ENCODE measurements at places on chromosomes 11 and 22.
A peak's percentile ranks its signal among the peaks of the same experiment; 100 is the strongest.

GRCh38 chr11:127709960-127710359, 709.4 kb upstream of the KIRREL3 start:
- DNase-seq: no peak

DNA sequence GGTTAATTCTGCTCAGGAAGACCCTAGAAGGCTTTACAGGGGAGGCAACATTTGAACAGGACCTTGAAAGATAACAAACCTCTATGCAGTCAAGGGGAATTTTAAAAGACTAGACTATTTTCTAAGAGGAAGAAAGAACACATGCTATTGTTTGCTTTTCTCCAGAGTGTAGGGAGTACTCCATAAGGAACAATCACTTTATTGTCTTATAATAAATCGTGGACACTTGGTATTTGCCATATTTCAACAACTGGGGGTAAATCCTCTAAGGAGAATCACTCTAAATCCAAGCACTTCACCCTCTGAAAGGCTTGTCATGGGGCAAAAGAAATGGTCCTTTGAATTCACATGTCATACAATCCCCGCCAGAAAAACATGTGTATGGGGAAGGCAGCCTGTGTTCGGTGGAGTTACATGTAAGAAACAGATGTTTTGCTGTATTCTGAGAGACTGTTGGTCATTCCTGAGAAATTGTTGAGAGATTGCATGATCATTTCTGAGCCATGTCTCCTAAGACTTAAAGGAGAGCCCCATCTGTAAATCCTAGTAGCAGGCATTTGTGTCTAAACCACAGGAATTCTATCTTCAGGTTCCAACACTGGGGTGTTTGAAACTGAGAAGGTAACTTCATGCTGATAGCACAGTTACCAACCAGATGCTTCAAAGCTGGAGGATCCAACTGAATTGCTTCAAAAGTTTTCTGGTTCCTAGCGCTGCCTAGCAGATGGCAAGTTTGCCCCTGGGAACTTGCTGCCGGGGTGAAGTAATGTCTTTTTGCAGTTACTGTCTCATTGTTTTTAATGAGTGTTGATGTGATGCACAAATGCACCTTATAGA, 66.8 kb downstream of the FZD4 start:
- DNase-seq: peak; percentile 27

GRCh38 chr11:11396301-11397035, 43.4 kb upstream of the CSNK2A3 start:
- no peak for DNase-seq

- no peak for DNase-seq
These were observed 82.2 kb downstream of the FLI1 start for GRCh38 chr11:128776069-128776423.

DNA sequence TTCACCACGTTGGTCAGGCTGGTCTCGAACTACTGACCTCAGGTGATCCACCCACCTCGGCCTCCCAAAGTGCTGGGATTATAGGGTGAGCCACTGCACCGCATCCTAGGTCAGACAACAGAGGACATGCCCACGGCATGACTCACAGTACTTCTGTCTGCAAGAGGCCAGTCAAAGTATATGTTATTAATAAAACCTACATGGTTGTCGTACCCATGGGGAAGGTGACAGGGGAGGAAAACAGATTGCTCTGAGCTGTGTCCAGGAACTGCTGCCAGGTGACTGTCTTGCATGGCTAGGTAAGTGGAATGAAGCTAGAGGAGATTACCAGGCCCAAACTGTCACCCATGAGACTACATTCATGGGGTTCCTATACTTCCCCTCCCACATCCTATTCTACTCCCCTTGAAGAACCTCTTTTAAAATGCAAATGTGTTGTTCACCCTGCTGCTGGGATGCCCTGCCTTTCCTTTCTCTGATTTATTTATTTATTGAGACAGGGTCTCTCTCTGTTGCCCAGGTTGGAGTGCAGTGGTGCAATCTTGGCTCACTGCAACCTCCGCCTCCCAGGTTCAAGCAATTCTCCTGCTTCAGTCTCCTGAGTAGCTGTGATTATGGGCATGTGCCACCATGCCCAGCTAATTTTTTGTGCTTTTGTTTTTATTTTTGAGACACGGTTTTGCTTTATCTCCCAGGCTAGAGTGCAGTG, 2.0 kb upstream of the NLRX1 start:
- DNase-seq: no peak

DNA sequence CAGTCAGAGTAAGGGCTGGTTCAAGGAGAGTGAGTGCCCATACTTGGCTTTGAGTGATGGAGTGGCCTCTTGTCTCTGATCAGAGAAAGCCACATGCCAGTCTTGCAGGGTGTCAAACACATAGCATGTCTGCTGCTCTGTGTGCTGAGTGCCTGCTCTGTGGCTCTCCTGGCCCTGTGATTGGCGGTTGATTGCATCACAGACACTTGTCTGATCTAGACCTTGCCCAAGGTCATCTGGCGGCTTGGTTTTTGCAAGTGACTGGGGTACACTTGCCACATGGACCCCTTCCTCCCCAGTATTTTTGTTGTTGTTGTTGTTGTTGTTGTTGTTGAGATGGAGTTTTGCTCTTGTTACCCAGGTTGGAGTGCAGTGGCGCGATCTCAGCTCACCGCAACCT, 10.3 kb downstream of the OSBP2 start:
- DNase-seq: no peak

DNA sequence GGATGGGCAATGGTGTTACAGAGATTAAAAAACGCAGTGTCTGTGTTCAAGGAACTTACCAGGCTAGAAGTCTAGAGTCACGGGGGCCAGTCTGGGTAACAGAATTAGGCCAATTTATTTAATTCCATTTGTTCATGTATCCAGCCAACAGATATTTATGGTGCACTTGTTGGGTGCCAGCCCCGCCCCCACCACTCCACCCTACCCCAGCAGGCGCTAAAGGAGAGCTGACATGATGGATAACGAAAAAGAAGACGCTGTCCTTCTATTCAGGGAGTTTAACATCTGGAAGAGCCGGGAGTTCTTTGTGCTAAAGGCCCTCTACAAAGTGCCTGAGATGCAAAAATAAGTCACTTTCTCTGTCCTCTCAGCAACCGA, 1.1 kb upstream of the BMAL1 start:
- DNase-seq: no peak

GRCh38 chr11:6387811-6388599, 2.3 kb upstream of the SMPD1 start:
- no peak for DNase-seq

DNA sequence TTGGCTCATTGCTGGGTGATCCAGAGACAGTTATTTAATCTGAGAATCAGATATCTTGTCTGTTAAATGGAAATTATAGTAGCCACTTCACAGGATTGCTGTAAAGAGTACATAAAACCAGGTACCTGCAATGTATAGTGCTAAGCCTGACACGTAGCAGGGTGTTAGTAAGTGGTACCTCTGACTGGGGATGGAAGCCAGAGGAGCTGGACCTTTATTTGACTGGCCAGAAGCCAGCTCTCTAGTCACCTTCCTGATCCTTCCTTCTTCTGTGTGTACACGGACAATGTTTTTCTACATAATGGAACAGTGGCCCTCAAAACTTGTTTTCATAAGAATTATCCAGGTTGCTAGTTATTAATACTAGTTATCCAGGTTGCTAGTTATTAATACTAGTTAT, 25.5 kb upstream of the EHF start:
- DNase-seq: no peak

- no peak for DNase-seq
These were observed 26.7 kb downstream of the CD44 start for GRCh38 chr11:35165423-35166368.

GRCh38 chr11:124499711-124500110, 43.7 kb downstream of the OR8B12 start:
- DNase-seq: no peak

- DNase-seq: no peak
These were observed 46.5 kb downstream of the PISD start for GRCh38 chr22:31615491-31615860.

GRCh38 chr11:34869425-34869824, 46.8 kb downstream of the APIP start:
- no peak for DNase-seq

GRCh38 chr11:117931971-117932370, 2.8 kb upstream of the TMPRSS13 start:
- no peak for DNase-seq

GRCh38 chr22:29737251-29738117, 17.7 kb downstream of the CABP7 start:
- no peak for DNase-seq

All from HS-27A (cell line).